Left hindlimb (tissue), 1 donor: ENCODE measurements at places on chromosomes 2 and 18.

- no peak for DNase-seq
These were observed 209.5 kb downstream of the PIK3C3 start for GRCh38 chr18:42164556-42164955.

- DNase-seq: no peak
These were observed 54.1 kb upstream of the RAB6C start for GRCh38 chr2:129925381-129925780.

DNA sequence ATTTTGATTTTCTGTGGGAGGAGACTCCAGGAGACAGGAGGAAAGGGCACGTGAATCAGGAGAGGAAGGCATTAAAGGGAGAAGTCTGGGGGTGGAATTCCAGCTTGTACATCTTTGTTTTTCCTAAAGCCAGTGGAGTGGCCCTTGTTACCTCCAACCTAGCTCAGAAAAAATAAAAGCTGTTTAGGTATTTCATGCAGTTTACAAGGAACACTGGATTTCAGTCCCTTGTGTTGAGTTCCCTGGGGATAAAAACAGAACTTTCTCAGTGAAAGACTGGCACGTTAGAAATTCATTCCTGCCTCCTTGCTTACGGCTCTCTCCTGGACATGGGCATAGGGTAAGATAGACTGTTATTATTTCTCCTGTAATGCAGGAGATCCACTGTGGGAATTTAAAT lies 170.2 kb downstream of the ZEB2 start:
- no peak for DNase-seq

DNA sequence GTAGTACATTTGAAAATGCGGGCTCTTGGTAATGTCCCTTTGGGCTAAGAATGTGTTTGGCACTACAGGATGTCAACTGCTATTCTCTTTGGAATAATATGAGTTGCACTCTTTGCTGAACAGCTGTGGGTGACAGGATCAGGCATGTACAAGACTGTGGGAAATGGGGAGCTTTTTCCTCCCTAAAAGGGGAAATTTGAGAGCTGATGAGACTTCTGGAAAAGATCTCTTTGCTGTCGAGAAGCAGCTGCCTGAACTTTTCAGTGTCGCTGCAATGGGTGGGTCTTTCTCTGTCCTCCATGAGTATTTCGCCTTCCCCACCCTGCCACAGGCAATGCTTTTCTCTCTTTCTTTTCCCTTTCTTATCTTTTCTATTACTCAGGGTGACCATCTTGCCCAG lies 762.2 kb upstream of the GCFC2 start:
- no peak for DNase-seq

DNA sequence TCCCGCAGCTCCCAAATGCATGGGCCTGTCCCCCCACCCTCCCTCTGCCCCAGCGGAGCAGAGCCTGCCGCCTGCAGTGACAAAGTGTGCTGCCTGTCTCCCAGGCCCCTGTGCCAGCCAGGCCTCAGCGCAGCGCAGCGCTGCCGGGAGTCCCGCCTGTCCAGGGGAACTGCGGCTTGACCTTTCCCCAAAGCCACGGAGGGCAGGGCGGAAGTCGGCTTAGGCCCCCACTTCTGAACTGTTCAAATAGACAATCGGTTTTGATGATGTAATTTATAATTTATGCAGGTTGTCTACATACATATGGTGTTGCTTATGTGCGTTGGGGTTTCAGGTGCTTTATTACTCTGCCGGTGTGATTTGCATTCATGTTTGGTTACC lies 7.1 kb downstream of the GBX2 start:
- no peak for DNase-seq

- DNase-seq: no peak
These were observed 22.7 kb upstream of the ETAA1 start for GRCh38 chr2:67374481-67374880.

GRCh38 chr2:41993435-41993925 lies 54.3 kb upstream of the PKDCC start:
- no peak for DNase-seq

DNA sequence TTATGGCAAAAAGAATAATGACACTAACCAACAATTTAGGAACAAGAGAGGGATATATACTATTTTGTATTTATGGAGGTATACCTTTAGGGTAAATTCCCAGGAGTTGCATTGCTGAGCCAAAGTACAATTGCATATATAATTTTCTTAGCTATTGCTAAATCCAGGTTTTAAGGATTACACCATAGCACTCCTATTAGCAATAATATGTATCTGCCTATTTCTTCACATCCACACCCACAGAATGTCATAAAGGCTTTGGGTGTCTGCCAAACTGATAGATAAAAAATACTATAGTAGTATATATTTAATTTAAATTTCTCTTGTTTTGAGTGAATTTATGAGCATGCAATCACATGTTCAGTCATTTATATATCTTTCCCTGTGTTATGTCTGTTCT lies 11.5 kb upstream of the SERPINB13 start:
- no peak for DNase-seq

DNA sequence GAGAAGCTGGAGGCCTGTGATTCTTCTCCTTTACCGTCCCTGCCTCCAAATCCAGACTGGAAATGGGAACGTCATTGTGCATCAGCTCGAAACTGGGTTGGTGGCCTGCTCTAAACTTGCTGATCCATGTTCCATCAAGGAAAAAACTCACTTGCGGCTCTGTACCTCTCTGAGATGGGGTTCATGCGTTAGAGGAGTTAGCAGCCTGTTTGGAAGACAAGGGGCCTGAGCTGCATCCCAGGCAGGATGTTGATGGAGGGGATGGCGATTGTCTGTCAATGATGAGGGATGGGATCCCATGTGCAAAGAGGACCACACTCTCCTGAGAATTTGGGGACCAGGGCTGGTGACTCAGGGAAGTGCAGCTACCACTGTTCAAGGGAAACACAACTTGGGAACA lies 26.0 kb downstream of the TWIST2 start:
- no peak for DNase-seq

DNA sequence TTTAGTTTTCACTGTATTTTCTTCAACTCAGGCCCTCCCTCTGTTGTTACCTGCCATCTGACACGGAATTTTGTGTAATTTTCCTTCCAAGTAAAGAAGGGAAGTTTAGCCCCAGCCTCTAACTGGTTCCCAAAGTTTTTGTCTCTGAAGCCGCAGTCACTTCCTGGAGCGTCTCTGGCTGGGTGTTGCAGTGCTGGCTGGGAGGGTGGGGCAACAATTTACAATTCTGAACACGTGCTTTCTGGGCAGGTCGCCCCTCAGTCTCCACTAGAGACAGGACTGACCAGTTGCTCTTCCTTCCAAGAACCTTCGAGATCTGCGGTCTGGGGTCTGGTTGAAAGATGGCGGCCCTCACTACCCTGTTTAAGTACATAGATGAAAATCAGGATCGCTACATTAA lies 3.5 kb downstream of the CNDP2 start:
- peak; percentile 36 for DNase-seq

DNA sequence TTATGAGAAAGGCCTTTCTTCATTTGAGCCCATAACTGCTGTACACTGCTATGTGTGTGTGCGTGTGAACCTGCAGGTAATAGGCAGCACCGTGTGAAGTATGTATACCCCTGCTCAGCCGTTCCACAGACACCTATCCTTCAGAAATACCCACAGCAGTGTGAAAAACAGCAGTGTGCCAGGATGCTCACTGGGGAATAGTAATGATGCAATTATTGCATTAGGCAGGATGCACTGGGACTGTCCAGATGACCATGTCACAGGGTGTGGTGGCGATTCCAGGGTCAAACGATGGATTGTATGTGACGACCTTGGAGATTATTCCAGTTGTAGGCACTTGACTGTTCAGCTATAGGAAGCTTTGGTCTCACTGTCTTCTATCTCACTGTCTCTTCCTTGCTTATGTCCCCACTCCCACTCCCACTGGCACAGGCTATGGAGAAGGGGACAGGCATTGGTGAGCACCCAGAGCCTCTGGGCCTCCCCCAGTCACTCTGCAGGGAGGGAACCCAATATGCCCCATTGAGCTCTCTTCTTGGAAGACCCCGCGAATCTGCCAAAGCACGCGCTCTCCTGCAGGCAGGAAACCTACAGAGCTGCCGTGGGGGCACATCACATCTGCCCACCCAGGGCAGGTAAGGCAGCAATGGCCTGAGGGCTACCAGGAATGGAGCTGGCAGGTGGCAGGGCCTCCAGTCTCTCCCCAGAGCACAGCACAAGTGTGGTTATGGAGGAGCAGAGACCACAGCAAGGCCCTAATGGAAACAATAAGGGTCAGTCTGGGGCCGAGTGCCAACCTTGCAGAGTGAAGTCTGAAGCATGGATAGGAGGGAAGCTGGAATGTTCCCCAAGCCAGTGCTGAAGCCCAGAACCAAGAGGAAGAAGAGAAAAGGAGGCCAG lies 518.9 kb upstream of the RAB6C start:
- DNase-seq: no peak

- DNase-seq: no peak
These were observed 42.2 kb downstream of the METTL4 start for GRCh38 chr18:2529154-2529553.

GRCh38 chr2:99619151-99619550 lies 129.3 kb upstream of the REV1 start:
- no peak for DNase-seq

- no peak for DNase-seq
These were observed 42.4 kb downstream of the THADA start for GRCh38 chr2:43553341-43553855.

DNA sequence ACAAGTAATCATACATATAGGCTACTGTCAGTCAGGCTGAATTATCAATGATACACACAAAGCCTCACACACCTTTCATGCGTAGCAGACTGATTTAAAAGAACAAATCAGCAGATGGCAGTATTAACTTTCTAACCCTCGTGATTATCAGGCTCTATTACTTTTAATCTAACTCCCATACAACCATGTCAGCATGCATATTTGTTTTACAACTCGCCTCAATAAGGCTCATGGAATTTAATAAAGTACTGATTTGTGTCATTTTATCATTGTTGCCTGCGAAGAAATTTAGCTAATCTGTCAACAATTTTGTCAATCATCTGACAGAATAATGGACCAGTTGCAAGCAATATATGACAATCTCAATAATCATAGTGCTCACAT lies 82.8 kb downstream of the SLC25A12 start:
- DNase-seq: no peak

DNA sequence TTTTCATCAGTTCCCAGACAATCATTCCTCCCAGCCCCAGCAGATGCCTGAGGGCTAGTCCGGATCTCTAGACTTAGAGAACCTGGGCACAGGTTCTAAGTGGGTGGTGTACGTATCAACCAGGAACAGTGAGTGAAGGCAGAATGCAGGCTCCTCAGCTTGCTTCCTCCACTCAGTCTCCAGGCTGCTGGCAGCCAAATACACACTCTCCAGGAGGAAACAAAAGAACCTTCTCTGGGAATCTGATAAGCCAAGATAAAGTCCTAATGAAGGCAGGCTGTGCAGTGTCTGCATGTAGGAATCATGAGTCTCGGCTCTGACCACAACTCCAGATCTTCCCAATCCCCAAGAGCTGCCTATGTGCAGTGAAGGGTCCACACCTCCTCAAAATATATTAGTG lies 245.7 kb downstream of the SP3 start:
- no peak for DNase-seq

GRCh38 chr2:144102386-144102785 lies 417.5 kb downstream of the ZEB2 start:
- no peak for DNase-seq

DNA sequence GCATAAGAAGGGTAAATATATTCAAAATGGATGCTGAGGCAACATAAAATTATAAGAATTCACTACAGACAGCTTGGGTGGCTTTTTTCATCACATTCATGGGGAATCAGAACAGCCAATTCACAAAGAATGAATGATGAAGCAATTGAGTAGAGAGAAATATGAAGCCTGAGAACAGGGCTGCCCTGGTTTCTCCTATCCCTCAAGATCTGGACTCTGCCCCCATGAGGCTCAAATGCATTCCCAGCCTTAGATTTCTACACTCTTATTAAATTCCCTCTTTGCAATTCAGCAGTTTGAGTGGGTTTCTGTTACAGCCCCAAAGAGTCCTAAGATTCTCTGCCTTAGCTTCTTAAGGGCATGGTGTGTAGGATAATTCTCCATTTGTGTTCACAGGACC lies 172.5 kb downstream of the MAIP1 start:
- no peak for DNase-seq

GRCh38 chr2:199207011-199207410 lies 250.7 kb downstream of the SATB2 start:
- DNase-seq: no peak

- no peak for DNase-seq
These were observed 428.8 kb downstream of the ZNF521 start for GRCh38 chr18:24923138-24923537.

- DNase-seq: peak; percentile 71
These were observed 173.6 kb downstream of the SMAD7 start for GRCh38 chr18:48777026-48777743.

DNA sequence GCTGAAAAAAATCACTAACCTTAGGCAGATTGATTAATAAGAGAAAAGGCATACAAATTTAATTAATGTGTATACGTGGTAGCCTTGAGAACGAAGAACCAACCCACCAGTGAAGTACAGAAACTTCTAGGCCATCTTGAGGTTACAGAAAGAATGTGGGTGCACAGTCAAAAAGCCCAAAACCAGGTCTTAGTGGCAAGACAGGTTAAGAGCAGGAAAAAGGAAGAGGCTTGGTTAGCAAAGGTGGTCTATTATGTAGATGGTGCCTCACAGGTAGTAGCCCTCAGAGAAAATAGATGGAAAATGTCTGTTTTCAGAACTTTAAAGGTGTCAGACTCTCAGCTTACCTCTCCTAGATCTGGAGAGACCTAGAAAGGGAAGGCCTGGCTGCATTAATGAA lies 22.0 kb upstream of the SLC35G4 start:
- DNase-seq: no peak

DNA sequence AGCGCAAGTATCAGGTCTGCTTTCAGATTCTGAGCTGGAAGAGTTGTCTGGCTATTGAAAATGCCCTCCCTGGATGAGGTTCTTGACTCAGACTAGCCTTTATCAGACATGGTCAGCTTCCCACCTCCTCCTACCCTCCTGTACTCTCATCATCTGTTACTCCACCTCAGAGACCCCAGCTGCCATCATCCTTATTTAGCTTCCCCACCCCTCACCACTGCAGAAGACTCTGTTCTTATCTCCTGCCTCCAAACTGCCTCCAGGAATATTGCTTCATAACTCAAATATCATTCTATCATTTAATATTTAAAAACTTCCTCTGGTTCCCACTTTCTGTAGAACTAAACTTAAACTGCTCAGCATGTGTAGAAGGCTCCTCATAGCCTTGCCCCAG lies 31.1 kb upstream of the PPP3R1 start:
- DNase-seq: no peak

GRCh38 chr18:59062643-59063006 lies 77.1 kb upstream of the SEC11C start:
- no peak for DNase-seq

GRCh38 chr18:79910563-79911343 lies 40.7 kb downstream of the SLC66A2 start:
- no peak for DNase-seq
